ENCODE measurements at places on chromosomes 4 and X.

DNA sequence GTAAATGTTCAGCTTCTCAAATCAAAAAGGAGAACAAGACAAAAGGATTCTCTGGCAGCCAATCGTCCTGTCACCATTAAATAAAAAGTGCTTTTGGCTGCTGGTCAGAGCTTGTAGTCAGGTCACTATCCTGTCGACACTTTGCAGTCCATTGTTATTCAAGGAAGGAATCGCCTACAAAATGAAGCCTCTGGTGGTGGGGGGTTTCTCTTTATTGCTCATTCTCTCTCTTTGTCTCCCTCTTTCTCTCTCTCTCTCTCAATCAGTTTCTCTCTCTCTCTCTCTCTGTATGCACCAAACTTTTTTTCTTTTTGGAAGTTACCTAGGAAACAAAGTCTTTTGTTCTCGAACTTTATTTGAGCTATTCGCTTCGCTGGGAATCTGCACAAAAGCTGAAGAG is 17.6 kb upstream of the SCML1 start:
- no peak for DNase-seq
- H3K4me1 ChIP-seq = no peaks in the 10 kb centered on the region
- H3K4me3 ChIP-seq = no peak overlapping the region
- no peak overlapping the region for H3K27ac ChIP-seq
- H3K27me3 ChIP-seq = peaks cover 40% of the 10 kb centered on the region

GRCh38 chr4:128653527-128654444 is 155.7 kb upstream of the JADE1 start:
- H3K27ac ChIP-seq = no peak overlapping the region
- no peaks in the 10 kb centered on the region for H3K36me3 ChIP-seq
- no peaks in the 10 kb centered on the region for H3K4me1 ChIP-seq
- no peak overlapping the region for H3K4me3 ChIP-seq
- no peak for DNase-seq
- H3K27me3 ChIP-seq = no peaks in the 10 kb centered on the region

DNA sequence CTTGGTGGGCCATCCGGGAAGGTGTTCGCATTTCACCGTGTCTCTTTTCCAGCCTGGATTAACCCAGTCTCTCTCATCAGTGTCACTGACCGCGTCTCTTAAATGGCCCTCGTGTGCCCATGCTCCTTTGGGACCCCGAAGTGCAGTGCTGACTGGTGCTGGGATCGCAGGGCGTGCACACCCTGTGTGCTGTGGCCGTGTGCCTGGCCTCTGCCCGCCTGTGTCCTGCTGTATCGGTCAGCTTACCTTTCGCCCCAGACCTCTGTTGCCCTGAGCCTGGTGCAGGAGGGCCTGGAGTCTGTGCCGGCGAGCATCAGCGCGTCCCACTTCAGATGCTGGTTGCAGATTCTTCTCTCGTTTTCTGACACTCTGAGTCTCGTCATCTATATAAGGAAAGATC is 68.3 kb upstream of the HGFAC start:
- peaks cover 10% of the 10 kb centered on the region for H3K36me3 ChIP-seq
- no peak overlapping the region for H3K27ac ChIP-seq

GRCh38 chr4:78168029-78168428 is 110.9 kb downstream of the FRAS1 start:
- no peak overlapping the region for H3K27ac ChIP-seq
- H3K36me3 ChIP-seq = no peaks in the 10 kb centered on the region
- no peaks in the 10 kb centered on the region for H3K4me1 ChIP-seq
- H3K4me3 ChIP-seq = no peak overlapping the region

DNA sequence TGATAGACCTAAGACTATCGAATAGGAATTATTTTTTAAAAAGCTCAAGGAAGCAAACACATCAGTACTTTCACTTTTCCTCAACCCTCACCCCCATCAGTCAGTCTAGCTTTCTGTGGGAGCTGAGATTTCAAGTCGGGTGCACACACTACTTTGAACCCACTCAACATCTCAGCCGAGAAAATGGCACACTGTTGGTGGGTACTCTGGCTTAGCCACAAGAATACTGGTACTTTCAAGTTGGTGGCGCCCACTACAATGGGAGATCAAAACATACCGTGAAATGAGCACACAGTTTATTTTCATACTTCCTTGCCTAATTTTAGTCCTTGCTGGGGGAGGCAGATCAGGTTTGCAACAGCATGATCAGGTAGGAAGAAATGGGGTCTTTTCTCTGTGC is 10.2 kb downstream of the CD40LG start:
- no peaks in the 10 kb centered on the region for H3K4me1 ChIP-seq
- no peaks in the 10 kb centered on the region for H3K36me3 ChIP-seq
- H3K4me3 ChIP-seq = no peak overlapping the region
- no peak overlapping the region for H3K27ac ChIP-seq

GRCh38 chr4:137635601-137636000 is 103.3 kb upstream of the PCDH18 start:
- H3K4me3 ChIP-seq = no peak overlapping the region
- peaks cover 25% of the 10 kb centered on the region for H3K4me1 ChIP-seq

- no peak for DNase-seq
- H3K27me3 ChIP-seq = no peaks in the 10 kb centered on the region
- no peak overlapping the region for H3K4me3 ChIP-seq
- no peaks in the 10 kb centered on the region for H3K36me3 ChIP-seq
These were observed 20.3 kb downstream of the TBC1D14 start for GRCh38 chr4:6929812-6930464.

All from A673 (cell line).